ENCODE measurements at places on chromosomes 12 and 14.

GRCh38 chr12:26566675-26567074 is 266.3 kb downstream of the ITPR2 start:
- DNase-seq = no peak

DNA sequence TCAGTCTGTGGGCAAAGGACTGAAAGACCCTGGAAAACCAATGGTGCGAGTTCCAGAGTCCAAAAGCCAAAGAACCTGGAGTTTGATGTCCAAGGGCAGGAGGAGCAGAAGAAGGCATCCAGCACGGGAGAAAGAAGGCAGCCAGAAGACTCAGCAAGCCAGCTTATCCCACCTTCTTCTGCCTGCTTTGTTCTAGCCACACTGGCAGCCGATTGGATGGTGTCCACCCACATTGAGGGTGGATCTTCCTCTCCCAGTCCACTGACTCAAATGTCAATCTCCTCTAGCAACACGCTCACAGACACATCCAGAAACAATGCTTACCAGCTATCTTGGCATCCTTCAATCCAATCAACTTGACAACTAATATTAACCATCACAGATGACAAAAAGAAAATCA is 57.2 kb upstream of the CAPRIN2 start:
- DNase-seq = no peak

- no peak for DNase-seq
Observed at GRCh38 chr14:59711080-59711479, 134.5 kb upstream of the CCDC175 start.

- peak; percentile 91 for DNase-seq
Observed at GRCh38 chr12:54197431-54197909, 8.7 kb upstream of the SMUG1 start.

GRCh38 chr12:2344885-2345284 is 292.1 kb downstream of the CACNA1C start:
- no peak for DNase-seq

GRCh38 chr12:59595565-59595882 is 305 bp upstream of the SLC16A7 start:
- DNase-seq = no peak

DNA sequence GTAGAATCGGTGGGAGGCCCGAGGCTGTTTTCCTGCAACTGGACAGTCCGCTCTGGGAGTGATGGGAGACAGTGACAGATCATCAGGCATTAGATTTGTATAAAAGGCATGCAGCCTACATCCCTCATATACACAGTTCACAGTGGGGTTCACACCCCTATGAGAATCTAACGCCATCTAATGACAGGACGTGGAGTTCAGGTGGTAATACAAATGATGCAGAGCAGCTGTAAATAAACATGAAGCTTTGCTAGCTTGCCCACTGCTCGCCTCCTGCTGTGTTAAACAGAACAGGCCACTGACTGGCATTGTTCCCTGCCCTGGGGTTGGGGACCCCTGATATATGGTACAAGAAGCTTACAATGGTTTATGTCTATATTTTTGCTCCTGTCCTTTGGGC is 179.0 kb downstream of the LRFN5 start:
- no peak for DNase-seq
